Fibroblast of mammary gland (primary cell): ENCODE measurements at places on chromosomes 11 and 22.

- peak; percentile 62 for DNase-seq
Measured at GRCh38 chr11:35622070-35622469, 3.8 kb downstream of the FJX1 start.

DNA sequence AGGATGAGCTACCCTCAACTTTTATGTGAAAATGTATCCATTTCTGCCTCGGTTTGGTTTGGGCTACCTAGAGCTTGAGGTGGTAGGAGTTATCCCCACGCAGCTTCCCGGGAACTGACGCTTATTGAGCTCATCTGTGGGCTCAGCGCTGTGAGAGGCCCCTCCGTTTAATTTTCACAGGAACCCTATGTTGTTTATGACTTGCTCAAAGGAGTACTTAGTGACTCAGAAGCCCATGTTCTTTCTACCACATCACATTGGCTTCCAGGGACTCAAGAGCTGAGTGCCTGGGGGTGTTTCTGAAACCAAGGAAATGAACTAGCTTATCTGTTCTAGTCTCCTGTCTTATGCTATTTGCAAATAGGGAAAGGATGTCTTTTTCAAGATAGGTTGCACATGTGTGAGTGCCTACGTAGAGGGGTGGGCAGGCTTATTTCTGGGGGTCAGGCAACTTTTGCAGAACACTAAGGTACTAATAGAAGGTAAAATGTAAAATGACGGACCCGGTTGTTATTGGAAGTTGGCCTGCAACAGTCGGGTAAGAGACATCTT is 40.5 kb downstream of the MICAL2 start:
- peak; percentile 72 for DNase-seq

- no peak for DNase-seq
Measured at GRCh38 chr11:31879681-31880080, 68.6 kb upstream of the PAX6 start.

- DNase-seq, result no peak
Measured at GRCh38 chr11:67255353-67255752, 10.9 kb upstream of the GRK2 start.

DNA sequence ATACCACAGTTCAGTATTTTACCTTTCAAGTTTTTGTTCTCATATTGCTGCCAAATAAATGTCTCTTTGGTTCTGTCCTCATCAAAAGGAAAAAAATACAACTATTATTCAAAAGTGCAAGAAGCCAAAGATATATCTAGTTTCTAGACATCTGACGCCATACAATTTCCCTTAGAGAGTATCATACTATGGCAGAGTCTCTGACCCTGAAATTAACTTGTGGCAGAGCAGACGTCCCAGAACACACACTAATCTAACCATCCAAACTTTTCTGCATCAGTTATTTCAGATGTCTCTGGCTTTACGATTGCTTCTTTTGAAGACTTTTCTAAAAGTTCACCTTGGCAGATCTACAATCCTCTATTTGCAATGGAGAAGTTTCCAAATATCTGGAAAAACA is 2.7 kb downstream of the OR51T1 start:
- no peak for DNase-seq

DNA sequence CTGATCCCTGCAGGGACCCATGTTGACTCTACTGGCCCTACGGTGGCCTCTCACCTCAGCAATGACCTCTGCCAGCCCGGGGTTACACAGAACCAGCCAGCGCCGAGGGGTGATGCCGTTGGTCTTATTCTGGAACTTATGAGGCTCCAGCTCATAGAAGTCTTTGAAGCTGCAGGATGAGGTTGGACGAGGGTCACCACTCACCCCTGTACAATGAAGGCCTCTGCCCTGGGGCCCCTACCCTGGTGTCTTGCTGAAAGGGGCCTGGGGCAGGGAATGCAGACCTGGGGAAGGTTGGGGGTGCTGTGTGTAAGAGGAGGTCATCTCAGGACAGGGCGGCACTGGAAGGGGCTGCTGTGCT is 6.8 kb downstream of the PYGM start:
- DNase-seq, result no peak

DNA sequence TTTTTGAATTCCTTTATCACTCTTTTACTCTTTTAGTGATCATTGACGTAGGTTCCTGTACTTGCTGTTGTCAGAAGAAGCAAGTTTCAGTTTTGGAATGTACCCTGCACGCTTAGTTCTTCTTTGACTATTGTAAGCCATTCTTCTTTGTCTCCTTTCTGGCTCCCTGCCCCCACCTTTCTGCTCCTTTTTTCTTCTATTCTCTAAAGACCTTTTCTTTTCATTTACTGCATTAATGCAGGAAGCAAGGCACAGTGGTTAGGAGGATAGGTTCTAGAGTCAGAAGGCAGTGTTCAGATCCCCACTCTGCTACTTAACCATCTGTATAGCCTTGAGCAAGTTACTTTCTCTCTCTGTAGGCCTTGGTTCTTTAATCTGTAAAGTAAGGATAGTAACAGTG is 33.7 kb upstream of the RAG2 start:
- DNase-seq, result no peak

DNA sequence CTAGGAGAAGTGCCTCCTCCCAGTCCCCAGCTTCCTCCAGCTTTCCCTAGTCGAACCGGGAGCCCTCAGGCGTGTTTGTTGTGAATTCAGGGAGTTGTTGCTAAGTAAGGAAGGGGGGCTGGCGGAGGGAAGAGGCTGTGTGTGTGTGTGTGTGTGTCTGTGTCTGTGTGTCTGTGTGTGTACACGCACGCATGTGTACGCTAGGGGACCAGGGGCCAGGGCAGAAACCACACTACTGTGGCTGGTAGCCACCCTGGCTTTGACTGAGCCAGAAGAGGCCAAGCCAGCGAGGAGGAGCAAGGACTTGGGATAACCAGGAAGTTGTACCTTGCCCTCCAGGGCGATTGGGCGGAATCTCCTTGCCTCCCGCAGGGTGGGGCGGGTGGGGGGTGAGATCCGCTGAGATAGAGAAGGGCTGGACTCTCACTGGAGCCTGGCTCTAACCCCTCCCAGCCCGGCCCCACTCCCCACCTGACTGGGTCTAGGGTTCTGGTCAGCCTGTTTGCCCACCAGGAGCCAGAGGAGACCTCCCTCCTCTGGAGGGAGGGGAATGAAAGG is 7.5 kb downstream of the BCL9L start:
- peak; percentile 95 for DNase-seq

- peak; percentile 39 for DNase-seq
Measured at GRCh38 chr11:132576706-132577105, 955.6 kb downstream of the OPCML start.

- no peak for DNase-seq
Measured at GRCh38 chr11:69863544-69864200, 44.5 kb upstream of the FGF3 start.

DNA sequence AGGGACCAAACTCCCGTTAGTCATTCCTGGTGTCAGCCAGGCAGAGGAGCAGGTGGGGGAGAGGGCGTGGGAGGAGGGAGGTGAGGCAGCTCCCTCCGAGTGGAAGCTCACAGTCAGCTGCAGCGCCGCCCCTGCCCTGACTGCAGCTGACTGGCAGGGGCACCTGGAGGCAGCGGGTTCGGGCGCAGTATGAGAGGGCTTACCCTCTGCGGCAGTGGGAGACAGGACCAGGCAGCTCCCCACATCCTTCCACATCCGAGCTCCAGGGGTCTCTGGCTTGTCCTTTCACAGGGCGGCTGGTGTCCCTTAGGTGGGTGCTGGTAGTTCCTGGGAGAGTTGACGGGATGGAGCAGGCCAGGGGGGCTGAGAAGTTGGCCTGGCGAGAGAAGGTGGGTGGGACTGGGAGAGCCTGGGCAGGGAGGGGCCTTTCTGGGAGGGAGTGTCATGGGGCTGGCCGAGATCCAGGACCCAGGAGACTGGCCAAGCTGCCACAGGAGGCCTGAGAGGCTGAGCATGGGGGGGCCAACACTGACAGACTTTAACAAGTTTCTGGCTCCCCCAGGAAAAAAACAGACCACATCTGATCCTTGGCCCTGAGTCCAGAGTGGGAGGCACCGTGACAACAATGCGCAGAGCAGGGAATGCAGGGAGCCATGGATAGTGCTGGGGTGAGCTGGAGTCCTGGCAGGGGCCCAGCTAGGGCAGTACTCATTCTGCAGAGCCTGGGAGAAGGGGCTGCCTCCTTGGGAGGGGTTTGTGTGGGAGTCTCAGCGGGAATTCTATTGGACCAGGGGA is 4.9 kb downstream of the ADORA2A start:
- DNase-seq, result peak; percentile 56

DNA sequence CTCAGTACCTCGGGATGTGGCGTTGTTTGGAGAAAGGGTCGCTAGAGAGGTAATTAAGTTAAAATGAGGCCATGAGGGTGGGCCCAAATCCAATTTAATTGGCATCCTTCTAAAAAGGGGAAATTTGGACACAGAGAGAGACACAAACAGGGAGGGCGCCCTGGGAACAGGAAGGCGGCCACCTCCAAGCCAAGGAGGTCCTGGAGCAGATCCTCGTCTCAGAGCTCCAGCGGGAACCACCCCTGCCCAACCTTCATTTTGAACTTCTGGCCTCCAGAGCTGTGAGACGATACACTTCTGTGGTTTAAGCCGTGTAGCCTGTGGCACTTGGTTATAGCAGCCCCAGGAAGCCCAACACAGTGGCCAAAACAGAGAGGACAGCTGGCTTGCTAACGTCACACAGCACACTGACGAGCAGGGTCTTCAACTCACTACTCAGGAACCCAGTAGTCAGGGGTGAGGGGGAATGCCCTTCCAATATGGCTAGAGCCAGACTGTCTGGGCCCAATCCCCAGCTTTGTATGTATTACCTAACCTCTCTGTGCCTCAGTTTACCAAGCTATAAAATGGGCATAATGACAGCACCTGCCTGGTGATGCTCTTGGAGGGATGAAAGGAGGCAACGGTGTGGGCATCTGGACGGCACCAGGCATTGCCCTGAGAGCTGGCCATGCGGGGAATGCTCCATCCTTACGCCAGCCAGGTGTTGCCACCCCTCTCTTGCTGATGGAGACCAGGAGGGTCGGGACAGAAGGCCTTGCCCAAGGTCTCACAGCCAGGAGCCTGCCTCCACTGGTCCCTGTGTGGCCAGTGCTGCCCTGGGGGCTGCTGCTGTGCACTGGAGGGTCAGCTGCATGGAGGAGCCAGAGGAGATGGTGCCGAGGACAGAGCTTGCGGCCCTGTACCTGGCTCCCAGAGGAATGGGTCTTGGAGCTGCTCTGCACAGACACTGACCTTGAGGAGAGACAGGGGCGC is 53.3 kb upstream of the LINC01488 start:
- no peak for DNase-seq

GRCh38 chr11:17479284-17480214 is 2.9 kb upstream of the ABCC8 start:
- no peak for DNase-seq

GRCh38 chr22:37544955-37545702 is 15.2 kb upstream of the CDC42EP1 start:
- peak; percentile 66 for DNase-seq

DNA sequence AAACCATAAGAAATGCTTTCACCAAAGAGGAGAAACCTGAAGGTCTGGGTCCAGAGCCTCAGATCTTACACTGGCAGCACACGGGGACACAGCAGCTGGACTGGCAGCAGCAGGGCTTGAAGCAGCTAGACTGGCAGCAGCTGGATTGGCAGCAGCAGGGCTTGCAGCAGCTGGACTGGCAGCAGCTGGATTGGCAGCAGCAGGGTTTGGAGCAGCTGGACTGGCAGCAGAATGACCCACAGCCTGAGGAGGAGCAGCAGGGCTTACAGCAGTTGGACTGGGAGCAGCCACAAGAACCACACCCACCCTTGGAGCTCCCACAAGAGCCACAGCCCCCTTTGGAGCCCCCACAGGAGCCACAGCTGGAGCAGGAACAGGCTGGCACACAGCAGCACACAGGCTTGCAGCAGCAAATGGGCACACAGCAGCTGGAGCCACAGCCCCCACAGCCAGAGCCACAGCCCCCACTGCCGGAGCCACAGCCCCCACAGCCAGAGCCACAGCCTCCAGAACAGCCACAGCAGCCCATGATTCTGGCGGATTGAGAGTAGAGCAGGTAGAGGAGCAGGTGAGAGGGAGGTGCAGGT is at the start of gene KRTAP5-11:
Gene KRTAP5-11, minus strand, starts transcription at position 567 of the 587 bp plus-strand sequence. Its CDS starts 38 bp downstream, at position 529.
- no peak for DNase-seq

DNA sequence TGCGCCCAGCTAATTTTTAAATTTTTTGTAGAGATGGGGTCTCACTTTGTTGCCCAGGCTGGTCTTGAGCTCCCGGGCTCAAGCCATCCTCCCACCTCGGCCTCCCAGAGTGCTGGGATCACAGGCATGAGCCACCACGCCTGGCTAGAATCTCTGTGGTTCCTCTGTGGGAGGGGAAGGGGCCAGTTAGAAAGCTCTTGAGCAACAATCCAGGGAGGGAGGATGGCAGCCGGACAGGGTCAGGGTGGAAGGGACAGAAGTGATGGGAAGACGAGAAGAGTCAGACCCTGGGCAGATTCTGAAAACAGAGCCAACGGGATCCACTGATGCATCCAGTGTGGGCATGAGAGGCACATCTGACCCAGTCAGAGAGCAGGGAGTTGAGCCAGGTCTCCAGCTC is 38.9 kb upstream of the MN1 start:
- no peak for DNase-seq

- peak; percentile 58 for DNase-seq
Measured at GRCh38 chr22:44753189-44754042, 1.0 kb downstream of the ARHGAP8 start.

DNA sequence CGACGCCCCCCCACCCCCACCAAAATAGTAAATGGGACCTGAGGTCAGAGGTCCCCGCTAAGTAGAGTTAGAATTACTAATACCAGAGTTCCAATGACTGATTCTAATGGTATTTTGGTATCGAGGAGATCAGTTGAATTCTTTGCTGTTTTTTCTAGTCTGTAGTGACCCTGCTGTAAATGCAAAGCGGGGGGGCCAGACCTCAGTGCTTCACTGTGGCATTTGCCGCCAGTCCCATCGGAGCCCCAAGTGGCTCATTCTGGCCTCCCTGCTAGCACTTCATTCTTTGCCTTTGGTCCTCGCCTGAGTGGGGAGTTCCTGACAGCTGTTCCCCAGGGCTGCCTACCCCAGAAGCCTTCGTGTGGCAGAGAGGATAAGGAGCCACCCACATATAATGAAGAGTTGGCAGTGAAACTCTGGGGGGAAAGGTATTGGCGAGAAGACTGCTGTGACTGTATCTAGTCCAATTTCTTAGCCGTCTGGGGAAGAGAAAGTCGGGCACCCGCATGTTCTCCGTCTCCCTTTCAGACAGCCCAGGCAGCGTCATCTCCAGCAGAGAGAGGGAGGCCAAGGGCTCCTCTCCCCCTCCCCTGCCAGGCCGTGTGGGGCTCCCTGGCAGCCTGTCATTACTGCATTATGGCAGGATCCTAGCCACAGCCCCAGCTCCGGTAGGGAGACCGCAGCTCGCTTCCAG is 19.4 kb upstream of the CABP7 start:
- DNase-seq, result no peak

- DNase-seq, result peak; percentile 79
Measured at GRCh38 chr11:64545619-64546018, 45.4 kb upstream of the SLC22A12 start.

GRCh38 chr11:127965939-127966668 is 621.3 kb downstream of the ETS1 start:
- DNase-seq, result peak; percentile 33

GRCh38 chr11:37613031-37613430 is 1015.0 kb upstream of the RAG2 start:
- no peak for DNase-seq

GRCh38 chr11:64333556-64333955 is 6.4 kb upstream of the CCDC88B start:
- no peak for DNase-seq

- DNase-seq, result peak; percentile 11
Measured at GRCh38 chr11:1628506-1629325, 859 bp upstream of the KRTAP5-5 start.

- no peak for DNase-seq
Measured at GRCh38 chr11:112975493-112975892, 14.3 kb downstream of the NCAM1 start.

GRCh38 chr22:35567351-35568141 is 26.9 kb downstream of the RASD2 start:
- no peak for DNase-seq
